Dermis blood vessel endothelial cell (primary cell): ENCODE measurements at places on chromosomes 6 and 20. TPM values are rescaled to one million over a fixed set of nuclear protein-coding genes. Genes with fewer than 3 reads are reported as not detected.
A peak's percentile ranks its signal among the peaks of the same experiment; 100 is the strongest.

DNA sequence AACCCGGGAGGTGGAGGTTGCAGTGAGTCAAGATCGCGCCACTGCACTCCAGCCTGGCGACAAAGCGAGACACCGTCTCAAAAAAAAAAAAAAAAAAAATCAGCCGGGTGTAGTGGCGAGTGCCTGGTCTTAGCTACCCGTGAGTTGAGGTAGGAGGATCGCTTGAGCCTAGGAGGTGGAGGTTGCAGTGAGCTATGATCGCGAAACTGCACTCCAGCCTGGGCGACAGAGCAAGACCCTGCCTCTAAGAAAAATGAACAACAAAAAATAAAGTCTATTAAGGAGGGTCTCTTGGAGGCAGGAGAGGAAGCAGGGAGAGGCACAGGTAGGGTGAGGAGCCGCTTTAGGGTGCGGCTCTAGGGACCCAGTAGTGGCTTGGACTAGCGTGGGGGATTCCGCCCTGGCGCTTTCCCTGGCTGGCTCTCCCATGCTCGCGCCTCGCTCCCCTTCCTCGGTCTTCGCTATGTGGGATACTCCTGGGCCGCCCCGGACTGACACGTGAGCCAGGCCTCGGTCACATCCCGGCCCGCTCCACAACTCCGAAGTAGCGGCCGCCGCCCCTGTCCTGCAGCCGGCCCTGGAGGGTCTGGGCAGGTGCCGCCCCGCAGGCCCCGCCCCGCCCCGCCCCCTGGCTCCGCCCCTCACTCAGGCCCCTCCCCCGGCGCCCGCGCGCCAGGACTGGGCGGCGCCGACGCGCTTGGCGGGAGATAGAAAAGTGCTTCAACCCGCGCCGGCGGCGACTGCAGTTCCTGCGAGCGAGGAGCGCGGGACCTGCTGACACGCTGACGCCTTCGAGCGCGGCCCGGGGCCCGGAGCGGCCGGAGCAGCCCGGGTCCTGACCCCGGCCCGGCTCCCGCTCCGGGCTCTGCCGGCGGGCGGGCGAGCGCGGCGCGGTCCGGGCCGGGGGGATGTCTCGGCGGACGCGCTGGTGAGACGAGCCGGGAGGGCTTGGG is at the start of gene MYBL2:
Gene MYBL2, plus strand, starts transcription at position 739 of the 953 bp plus-strand sequence. Its CDS starts 170 bp downstream, at position 909.
- DNase-seq = peak; percentile 73

- no peak for DNase-seq
Observed at GRCh38 chr6:136945072-136945471, 23.0 kb downstream of the SLC35D3 start.

GRCh38 chr6:136767570-136768309 is 24.5 kb downstream of the MAP3K5 start:
- DNase-seq = no peak

DNA sequence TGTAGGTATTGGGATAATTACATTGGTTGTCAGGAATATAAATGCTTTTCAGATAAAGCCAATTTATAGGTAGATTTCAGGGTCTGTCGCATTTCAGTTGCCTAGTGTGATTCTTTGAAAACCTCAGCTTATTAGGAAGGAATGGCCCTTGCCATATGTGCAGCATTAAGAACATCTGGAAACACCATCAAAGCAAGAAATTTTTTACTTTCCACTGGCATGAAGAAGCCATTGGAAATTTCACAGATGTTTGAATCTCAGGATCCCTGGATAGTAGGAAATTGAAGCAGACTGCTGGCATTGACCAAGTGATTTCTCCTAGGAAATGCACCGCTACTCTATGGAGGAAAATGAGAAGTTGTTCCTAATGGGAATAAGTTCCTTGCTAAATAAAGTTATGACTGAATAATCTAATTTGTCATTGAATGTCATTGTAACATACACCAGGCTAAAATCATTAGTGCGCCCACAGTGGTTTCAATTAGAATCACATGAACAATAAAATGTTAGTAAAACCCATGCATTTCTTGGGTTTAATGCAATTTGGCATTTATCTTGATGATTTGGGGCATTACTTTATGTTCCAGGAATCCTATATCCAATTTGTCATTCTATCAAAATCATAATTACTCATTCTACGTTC is 950.1 kb downstream of the EPHA7 start:
- no peak for DNase-seq

DNA sequence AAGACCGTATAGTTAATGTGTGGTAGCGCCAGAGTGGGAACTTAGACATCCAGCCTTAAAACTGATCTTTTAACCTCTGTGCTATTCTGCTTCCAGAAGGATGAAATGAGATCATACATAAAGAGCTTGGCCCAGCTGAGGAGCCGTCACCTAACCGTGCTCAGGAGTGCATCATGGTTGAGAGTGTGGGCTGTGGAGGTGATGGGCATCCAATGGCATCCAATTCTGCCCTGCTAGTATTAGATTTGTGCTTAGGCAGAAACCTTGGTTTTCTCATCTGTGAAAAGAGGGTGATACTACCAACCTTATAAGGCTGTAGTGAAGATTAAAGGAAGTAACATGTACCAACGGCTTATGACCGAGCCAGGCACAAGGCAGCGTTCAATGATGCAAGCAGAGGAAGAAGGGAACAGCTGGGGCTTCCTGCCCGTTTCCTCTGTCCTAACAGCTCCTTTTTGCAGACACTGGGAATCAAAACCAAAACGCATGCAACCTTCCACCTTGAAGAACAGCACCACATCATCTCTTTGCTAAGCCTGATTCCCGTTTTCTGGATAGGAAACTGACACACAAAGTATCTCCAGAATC is 1.3 kb downstream of the SLC22A16 start:
- DNase-seq = peak; percentile 8

- no peak for DNase-seq
Observed at GRCh38 chr6:110823146-110823545, 7.9 kb upstream of the CDK19 start.

DNA sequence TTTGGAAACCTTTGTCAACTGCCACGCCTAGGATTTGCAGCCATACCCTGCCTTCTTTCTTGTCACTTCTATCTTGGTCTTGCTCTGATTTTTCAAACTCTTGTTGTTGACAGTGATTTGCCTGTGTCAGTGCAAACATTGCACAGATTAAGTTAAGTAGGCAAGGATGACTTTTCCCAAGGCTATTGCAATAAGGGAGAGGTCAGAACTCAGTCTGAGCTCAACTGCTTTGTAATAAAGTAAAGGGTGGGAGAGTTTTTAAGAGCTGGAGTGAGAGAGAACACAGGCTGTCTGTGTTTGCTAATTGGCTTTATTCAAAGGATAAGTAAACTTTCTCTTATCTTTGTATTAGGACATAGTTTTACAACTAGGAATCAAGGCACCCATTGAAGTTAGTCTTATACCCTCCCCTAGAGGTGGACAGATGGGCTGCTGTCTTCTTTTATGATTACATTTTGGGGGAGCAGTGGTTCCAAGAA is 448.6 kb downstream of the PHF3 start:
- no peak for DNase-seq

GRCh38 chr20:37315452-37316110 is 26.1 kb downstream of the MANBAL start:
- DNase-seq = no peak

- no peak for DNase-seq
Observed at GRCh38 chr20:62348604-62349003, 18.5 kb downstream of the LAMA5 start.

- no peak for DNase-seq
Observed at GRCh38 chr6:107817784-107818183, 6.3 kb downstream of the SCML4 start.

DNA sequence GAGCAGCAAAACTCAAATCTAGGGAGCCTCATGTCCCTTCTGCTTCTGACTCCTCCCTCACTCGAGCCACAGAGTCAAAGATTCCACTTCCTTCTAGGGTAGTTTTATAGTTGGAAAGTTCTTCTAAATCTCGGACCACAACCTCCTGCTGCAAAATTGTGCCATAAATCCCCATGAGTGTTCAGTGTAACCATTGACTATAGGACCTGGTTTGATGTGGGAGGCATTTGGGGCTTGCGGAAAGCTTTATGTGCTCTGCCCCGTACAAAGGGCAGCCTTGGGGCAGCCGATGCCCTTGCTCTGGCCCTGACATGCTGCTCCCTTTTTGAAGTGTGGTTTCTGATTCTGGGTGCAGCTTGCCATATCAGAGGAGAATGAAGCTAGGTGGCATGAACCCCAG is 43.6 kb upstream of the IER3 start:
- no peak for DNase-seq

GRCh38 chr20:38139977-38140753 is 24.9 kb downstream of the TGM2 start:
- DNase-seq = peak; percentile 71

- no peak for DNase-seq
Observed at GRCh38 chr20:64064145-64064698, 1.2 kb downstream of the TCEA2 start.

DNA sequence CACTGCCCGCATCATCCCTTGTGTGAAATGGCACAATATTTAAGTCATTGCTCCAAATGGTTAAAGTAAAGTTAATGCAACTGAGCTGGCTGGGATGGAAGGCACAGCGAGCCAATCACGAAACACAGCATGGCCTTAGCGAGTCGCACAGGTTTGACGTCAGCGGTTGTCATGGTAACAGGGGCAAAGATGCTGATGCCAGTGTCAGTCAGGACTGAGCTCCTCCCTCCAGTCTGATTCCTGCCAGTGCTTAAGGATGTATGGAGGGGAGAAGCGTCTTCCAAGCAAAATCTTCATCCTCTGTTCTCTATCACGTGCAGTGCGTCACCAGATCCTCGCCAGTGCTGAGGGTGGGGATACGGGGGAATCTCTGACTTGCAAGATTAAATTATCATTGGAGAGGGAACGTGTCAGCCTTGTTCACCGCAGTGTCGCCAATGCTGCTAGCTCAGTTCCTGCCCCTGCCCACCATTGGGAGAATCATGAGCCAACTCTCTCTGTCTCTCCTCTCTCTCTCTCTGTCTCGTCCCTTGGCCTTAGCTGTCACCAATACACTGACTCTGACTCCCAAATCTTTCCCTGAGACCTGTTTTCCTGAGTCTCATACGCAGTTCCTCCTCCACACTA is 24.5 kb downstream of the TSPYL4 start:
- DNase-seq = peak; percentile 66

GRCh38 chr6:144378437-144378836 is 93.3 kb downstream of the UTRN start:
- peak; percentile 63 for DNase-seq

DNA sequence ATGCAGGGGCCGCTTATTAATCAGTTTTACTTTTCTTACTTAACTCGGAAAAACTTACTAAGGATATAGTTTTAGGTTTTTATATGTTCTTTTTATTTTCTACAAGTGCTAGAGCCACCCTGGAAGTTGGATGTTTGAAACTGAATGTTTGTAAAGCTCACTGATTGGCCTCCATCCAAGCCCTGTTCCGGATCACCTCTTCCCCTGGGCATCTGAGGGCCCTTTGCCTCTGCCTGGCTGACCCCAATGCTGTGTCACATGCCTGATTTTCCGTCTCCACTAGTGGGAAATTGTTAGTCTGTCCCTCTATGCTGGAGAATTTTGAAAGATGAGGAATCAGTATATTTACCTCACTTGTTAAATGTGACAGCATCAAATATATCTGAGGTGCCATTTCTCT is 79.3 kb downstream of the SLC35F1 start:
- DNase-seq = no peak

The PDYN gene
- total RNA-seq = not detected in 2 replicates

The PPIL6 gene
- 0.34 and 0.65 TPM in 2 replicates for total RNA-seq

The COL12A1 gene
- 3.7 and 6.9 TPM in 2 replicates for total RNA-seq

The MAP7 gene
- total RNA-seq = 0.34 and 1.1 TPM in 2 replicates

The MOXD1 gene
- 0.34 and 0.65 TPM in 2 replicates for total RNA-seq
